ENCODE measurements at places on chromosomes 6 and 20.

- no peak for DNase-seq
Observed at GRCh38 chr20:54479138-54479906, 3.9 kb downstream of the DOK5 start.

GRCh38 chr6:25450469-25451198 lies 171.5 kb downstream of the CARMIL1 start:
- DNase-seq = no peak

- DNase-seq = no peak
Observed at GRCh38 chr20:33645396-33645795, 16.7 kb upstream of the C20orf144 start.

- no peak for DNase-seq
Observed at GRCh38 chr20:16917636-16918035, 169.5 kb downstream of the OTOR start.

DNA sequence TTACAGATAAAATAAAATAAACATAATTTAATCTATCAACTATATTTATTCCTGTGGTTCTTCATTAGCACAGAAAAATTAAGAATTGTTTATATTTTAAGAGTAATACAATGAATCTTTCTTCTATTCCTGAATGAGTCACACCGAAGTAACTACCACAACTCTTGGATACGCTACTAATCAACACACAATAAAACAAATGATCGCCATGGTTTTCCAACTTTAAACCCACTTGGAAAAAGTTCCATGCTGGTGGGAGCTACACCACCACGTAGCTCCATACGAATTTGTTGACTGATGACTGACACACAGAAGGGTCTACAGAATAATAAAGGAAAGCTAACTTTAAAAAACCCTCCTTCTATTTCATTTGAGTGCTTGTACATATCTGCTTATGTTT lies 135.8 kb upstream of the NEDD9 start:
- DNase-seq = no peak

- no peak for DNase-seq
Observed at GRCh38 chr6:164563924-164564323, 745.5 kb downstream of the C6orf118 start.

DNA sequence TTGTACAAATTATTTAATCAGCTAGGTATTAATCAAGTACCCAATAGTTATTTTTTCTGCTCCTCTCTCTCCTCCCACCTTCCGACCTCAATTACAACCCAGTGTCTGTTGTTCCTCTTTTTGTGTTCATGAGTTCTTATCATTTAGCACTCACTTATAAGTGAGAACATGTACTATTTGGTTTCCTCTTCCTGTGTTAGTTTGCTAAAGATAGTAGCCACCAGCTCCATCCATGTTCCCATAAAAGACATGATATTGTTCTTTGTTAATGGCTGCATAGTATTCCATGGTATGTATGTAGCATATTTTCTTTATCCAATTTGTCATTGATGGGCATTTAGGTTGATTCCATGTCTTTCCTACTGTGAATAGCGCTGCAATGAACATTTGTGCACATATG lies 652.8 kb upstream of the CITED2 start:
- DNase-seq = no peak

DNA sequence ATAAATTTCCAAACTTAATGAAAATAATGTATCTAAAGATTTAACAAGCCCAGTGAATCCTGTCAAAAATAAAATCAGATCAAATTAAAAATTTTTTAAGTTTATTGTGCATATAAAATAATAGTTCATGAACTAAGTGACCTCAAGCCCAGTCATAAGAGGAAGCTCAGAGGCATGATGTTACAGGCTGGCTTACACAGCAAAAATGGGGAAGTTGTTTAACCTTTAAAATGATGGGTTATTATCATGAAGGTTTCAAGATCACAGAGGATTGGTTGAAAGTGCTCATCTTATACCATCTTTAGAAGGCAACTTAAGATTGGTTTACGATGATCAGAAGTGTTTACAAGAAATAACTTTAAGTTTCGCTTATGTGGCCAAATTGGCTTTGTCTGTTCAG lies 102.5 kb downstream of the PAK5 start:
- DNase-seq = no peak

DNA sequence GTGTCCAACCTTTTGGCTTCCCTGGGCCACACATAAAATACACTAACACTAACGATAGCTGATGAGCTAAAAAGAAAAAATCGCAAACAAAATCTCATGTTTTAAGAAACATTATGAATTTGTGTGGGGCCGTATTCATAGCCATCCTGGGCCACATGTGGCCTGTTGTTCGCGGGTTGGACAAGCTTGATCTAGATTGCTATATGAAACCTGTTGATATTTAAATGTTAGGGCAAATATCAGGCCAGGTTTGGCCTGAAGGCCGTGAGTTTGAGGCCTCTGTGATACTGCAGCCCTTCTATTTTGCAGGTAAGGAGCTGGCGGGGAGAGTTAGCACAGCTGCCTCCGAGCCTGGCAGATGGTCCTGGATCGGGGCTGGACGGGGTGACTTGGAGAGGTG lies 99.0 kb downstream of the CEBPB start:
- no peak for DNase-seq

DNA sequence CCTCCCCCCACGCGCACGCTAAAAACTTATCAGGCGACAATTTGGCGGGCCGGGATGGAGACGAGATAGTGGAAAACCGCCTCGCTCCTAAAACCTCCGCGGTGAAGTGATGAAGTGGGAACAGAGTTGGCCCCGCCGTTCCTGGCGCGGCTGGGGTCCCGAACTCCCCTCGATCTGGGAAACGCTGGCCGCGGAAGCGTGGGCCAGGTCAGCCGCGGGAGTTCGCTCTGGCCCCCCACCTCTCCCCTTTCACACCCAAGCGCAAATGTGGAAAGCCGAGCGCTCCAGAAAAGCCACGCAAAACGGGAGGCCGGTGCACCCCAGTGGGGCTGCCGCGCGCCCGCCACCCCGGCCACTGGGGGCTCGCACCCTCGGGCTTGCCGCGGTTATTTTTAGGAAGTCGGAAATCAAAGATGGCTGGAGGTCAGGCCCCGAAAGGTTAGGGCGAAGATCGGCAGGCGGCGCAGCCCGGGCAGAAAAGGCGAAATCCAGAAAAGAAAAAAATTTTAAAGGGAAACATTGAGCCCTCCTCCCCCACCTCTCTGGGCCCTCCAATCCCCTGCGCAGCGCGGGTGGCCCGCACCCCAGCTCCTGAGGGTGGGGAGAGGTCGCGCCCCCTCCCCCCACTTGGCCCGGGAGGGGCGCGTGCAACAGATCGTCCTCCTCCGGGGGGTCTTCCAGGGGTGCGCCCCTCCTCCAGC lies 1.0 kb downstream of the SALL4 start:
- no peak for DNase-seq

DNA sequence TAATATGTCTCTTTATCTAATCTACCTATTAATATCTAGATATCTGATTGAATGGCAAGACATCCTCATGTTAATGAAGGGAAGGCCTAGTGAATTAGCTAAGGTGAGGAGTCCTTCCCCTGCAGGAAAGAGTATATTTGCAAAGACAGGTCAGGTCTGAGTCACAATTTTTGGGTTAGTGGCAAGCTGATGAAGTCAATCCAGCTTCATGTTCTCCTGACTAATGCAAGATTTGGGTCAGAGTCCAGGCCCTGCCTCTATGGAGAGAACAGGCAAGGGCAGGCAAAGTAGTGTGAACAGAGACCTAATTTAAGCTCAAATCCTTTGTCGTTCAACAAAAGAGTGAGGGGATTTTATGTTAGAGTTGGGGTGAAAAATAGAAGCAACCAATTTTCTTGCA lies 496.7 kb downstream of the BMP2 start:
- no peak for DNase-seq

- DNase-seq = no peak
Observed at GRCh38 chr20:54140927-54141566, 32.7 kb downstream of the CYP24A1 start.

- no peak for DNase-seq
Observed at GRCh38 chr6:43219814-43220213, 9.5 kb downstream of the DNPH1 start.

- no peak for DNase-seq
Observed at GRCh38 chr6:168231393-168231957, 88.1 kb downstream of the DACT2 start.

GRCh38 chr20:9977629-9978028 lies 57.2 kb upstream of the ANKEF1 start:
- no peak for DNase-seq

DNA sequence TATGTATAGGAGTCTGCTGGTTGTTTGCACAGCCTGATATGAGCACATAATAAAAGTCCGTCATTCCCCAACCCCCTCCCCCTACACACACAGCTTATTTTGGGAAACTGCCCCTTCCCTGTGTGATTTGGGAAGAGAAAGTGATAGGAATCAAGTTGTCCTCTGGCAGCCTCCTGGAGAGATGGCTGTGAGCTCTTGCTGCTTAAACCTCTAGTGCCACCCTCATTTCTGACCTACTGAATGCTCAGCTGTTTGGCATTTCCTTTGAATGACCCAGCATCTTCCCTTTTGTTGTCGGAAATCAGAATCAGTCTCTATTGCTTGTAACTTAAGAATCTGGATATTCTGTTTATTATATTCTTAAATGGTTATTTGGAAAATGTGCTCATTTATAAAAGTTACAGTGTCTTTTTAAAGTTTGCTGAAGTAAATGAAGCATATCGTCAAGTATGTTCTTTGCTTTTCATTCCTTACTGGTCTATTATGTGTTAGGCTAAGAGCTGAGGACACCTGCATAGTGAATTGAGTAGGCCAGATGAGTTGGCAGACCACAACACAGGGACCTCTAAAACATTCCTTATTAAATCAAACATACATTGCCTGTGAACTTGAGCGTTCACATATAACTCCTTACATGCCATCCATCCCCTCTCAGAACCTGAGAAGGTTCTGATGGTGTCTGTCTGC lies 5.5 kb downstream of the RWDD2A start:
- DNase-seq = no peak

DNA sequence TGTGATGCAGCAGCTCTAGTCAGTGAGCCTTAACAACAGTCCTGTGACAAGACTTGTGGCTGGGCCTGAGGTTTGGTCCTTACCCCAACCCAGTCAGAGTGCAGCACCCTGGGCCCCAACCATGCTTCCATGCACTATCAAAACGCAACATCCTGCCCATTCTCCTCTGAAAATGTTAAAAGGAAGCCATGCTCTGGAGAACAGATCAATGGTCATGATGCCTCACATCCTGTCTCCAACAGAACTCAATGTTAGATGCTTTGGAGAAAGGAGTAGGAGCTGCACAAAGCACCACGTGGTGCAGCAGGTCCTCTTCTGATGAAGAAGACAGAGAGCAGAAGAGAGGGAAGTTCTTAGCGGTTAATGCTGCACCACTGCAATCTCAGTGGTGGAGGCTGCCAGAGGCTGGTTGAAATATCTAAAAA lies 41.9 kb downstream of the TRAM2 start:
- DNase-seq = peak; percentile 68

GRCh38 chr6:105835373-105835772 lies 250.8 kb upstream of the PRDM1 start:
- DNase-seq = peak; percentile 61

All from GM12865 (cell line).